Stimulated activated CD4-positive, alpha-beta T cell treated with anti-CD3 and anti-CD28 coated beads, Interleukin-2, amount 100 ng/mL, for 4 hours (primary cell): ENCODE measurements at places on chromosomes 6 and 20.

GRCh38 chr6:39360378-39360777, 37.9 kb upstream of the KCNK16 start:
- no peak for DNase-seq

DNA sequence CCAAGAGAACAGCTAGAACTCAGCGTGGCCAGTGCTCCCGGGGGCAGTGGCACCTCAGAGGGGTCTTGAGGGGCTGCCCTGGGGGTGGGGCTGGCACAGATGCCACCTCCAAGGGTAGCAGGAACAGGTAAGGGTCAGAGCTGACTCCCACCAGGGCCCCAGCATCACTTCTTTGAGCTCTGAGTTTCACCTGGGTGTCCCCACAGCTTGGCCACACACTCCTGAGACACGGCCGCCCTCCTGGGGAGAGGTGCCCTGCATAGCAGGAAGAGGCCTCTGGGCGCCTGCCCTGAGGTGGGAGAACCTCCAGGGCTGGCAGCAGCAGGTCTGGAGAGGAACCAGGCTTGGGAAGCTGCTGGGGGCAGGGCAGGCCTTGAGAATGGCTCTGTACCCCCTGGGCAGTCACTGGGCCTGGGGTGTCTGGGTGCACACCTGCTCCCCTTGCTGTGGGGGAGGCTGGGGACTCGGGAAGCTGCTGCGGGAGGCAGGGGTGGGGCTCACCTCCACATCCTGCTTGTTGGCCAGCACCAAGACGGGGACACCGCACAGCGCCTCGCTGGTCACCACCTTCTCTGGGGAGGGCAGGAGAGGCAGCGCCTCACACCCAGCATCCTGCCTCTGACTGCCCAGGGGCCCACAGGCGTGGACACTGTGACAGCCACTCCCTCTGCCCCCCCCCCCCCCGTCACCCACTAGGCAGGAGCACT, 5.0 kb downstream of the TNFRSF6B start:
- DNase-seq, result no peak

GRCh38 chr6:43867996-43868395, 98.0 kb downstream of the VEGFA start:
- no peak for DNase-seq

- no peak for DNase-seq
Measured at GRCh38 chr6:163439997-163440396, 25.5 kb downstream of the QKI start.

DNA sequence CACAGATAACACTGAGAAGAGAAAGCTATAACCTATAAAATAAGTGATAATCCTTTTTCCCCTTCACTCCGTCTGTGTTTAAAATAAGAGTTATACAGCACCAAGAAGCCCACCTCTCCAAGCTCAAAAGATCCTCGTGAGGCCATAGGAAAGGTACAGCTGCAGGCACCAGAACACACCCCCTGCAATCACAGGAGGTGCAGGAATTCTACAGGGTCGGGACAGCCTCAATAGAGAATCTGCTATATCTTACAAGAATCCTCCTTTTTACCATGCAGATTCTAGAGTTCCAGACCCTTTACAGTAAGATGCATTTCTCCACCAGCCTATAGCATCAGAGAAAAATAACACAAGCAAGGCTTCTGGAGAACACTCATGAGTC, 5.0 kb upstream of the ADGRF1 start:
- no peak for DNase-seq

- DNase-seq, result no peak
Measured at GRCh38 chr20:59412181-59412580, 111.8 kb downstream of the EDN3 start.

DNA sequence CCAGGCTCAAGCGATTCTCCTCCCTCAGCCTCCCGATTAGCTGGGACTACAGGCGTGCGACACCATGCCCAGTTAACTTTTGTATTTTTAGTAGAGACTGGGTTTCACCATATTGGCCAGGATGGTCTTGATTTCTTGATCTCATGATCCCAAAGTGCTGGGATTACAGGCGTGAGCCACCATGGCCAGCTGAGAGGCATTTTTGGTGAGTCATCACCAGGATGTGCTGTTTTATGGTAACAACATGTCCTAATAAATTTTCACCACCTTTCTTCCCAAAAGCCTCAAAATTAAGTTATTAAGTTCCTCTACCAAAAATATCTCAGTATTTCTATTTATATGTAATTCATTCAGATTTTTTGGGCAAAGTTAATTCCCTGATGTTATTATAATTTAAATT, 53.5 kb downstream of the COL21A1 start:
- no peak for DNase-seq

- DNase-seq, result no peak
Measured at GRCh38 chr20:56715902-56716519, 86.9 kb downstream of the TFAP2C start.

DNA sequence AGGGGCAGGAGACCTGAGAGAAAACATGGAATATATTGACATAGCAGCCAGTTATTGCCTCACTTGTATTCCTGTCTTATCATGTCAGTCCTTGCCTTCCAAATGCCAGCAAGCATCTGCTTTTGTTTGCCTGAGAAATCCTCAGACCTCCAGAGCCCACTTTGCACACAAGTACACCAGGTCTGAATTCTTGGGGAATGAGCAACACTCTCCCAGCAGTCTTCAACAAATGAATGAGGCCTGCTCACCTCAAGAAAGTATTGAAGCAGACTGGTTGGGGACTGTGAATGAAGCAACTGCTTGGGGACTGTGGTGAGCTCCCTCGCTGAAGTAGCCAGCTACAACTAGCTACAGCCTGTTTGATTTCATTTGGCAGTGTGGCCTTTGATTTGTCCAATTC, 172.8 kb upstream of the SPTLC3 start:
- no peak for DNase-seq

DNA sequence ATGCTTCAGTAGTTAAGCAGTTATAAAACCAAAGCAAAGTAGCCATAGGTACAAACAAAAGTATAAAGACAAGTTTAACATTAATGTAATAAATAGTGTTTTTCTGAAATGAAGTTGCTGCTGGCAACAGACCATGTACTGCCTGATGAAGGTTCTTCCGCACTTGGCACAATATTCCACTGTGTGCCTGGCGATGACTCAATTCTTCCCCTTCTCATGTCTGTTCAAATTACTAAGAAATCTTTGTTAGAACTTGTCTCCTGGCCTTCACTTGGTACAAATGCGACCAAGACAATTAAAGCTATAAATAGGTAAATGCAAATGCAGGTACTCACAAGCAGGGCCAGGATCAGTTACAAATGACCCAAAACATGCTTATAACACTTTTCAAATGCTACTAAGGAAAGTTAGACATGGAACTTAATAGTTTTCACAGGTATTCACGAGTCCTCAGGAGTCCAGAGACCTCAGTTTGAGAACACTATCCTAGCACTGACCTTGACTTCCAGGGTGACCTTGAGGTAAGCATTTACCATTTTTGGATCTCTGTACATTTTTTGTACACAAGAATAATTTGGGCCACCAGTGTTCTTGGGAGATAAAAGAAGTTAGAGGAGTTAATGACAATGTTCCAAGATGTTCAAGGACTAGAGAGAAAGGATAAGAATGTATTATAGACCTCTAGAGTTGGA, 8.1 kb upstream of the DDR1 start:
- no peak for DNase-seq

GRCh38 chr6:143400258-143401067, 50.0 kb downstream of the ADAT2 start:
- DNase-seq, result no peak

GRCh38 chr6:21022343-21023107, 488.3 kb downstream of the CDKAL1 start:
- no peak for DNase-seq

- DNase-seq, result no peak
Measured at GRCh38 chr6:22940581-22941290, 371.4 kb downstream of the HDGFL1 start.

GRCh38 chr20:10855778-10856177, 182.0 kb upstream of the JAG1 start:
- no peak for DNase-seq

DNA sequence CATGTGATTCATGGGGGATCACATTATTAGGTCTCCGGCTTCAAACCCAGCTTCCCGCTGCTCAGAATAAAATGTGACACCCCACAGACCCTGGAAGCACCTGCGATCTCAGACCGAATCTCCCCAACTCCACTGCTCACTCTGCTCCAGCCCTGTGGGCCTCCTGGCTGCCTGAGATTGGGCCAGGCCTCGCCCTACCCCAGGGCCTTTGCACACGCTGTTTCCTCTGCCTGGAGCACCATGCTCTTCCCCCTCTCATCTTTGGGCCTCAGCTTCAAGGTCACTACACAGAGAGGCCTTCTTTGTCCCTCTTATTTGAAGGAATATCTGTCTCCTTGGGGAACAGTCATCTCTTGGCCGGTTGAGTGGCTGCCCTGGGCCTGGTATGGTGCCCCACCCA, 48.8 kb downstream of the RBM38 start:
- no peak for DNase-seq

DNA sequence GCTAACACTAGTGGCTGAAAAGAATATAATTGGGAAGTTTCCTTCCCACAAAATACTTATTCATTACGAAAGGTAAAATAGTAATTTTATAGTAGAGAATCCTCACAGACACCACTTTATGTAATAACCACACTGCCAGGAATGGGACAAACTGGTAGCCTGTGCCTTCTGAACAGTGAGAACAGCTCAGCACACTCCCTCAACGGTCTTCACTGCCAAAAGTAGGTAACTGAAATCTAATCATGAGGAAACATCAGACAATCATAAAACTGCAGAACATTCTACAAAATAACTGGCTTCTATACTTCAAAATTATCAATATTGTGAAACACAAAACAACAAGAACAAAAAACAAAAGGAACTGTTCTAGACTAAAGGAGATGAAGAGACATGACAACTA, 44.1 kb downstream of the NUP153 start:
- DNase-seq, result no peak

GRCh38 chr6:31568537-31568961, 3.5 kb upstream of the LTA start:
- DNase-seq, result peak; percentile 67

GRCh38 chr6:1382331-1382882, 7.0 kb upstream of the FOXF2 start:
- no peak for DNase-seq

- DNase-seq, result no peak
Measured at GRCh38 chr6:130574146-130574545, 208.3 kb downstream of the TMEM200A start.

DNA sequence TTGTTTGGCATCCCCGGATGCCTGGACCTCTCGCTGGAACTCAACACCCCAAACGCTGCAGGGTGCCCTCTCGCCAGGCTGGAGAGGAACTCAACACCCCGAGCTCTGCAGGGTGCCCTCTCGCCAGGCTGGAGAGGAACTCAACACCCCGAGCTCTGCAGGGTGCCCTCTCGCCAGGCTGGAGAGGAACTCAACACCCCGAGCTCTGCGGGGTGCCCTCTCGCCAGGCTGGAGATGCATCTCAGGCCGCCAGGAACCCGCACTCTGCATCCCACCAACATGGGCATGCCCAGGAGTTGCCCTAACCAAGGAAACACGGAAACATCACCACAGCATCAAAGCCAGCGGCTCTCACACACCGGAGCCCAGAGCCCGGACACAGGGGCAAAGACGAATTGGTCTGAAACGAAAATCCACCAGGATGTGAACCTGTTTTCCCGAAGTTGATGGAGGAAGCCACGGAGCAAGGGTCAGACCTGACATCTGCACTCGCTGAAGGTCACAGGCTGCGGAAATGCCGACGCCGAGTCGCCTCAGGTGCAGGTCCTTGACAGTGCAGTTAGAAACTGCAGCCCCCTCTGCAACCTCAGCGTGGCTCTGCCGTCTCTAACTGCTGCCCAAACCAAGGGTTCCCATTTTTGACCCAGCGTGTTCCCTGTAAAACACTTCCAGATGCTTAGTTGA, 37.5 kb downstream of the DLL1 start:
- DNase-seq, result no peak

DNA sequence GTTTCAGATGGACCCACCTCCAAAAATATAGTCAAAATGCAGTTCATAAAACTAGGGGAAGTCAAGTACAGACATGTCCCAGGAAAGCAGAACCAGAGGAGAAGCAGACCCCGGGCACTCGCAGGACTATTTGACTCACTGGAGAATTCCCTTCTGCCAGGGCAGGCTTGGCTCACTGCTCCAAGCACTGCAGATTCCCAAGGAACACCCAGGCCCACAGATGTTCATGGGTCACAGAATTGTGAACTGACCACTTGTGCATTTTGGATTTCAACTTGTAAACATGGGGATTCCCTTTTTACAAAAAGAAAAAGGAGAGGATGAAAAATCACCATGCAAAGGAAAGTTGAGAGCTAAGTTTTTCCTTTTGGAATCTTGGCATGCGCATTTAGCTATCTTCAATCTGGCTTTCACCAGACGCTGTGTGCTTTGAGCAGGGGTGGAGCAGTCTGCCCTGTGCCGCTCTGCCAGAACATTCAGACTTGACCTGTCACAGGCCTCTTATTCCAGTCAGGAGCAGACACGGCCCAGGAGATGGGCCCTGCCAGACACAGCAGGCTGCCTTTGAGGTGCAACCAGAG, 237.5 kb upstream of the TAB2 start:
- DNase-seq, result no peak

- peak; percentile 21 for DNase-seq
Measured at GRCh38 chr20:36919715-36920333, 31.7 kb downstream of the SAMHD1 start.

GRCh38 chr6:132202574-132202973, 198.7 kb downstream of the MOXD1 start:
- no peak for DNase-seq

GRCh38 chr20:64166721-64167615, 2.7 kb downstream of the MYT1 start:
- no peak for DNase-seq

- no peak for DNase-seq
Measured at GRCh38 chr6:123925350-123925749, 121.7 kb downstream of the NKAIN2 start.

DNA sequence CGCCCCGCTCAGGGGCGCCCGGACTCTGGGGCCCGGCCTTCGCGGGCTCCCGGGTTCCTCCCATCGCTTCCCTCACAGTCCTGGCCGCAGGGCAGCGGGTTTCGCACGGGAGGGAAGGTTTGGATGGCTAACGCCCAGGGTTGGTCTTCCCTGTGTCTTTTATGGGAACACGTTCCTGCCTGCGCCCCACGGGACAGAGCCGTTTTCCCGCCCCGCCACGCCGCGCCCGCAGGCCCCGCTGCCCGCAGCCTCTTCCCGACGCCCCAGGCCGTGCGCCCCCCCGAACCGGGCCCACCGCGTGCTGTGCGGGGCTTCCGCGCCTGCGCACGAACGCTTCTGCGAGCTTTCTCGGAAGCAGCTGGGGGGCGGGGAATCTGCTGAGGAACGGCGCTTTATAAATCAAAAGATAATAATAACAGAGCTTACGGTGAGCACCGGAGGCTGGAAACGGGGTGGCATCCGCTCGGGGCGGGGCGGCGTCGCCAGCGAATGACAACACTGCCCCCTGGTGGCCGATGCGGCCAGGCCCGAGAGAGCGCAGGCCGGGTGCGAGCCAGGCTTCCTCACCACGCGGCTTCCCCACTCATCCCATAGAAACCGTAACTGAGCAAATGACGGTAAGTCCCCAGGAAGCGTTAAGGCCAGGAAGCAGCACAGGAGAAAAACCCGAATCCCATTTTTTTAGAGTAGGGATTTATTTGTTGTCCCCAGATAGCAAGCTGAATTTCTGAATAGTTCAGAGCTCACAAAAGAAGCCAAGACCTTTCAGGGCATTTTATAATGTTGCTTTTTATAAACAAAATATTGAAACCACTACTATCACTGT, 116.4 kb downstream of the MYLK4 start:
- peak; percentile 73 for DNase-seq
